ENCODE measurements at places on chromosomes 5 and 9.
A peak's percentile ranks its signal among the peaks of the same experiment; 100 is the strongest.

- no peak for DNase-seq
Observed at GRCh38 chr5:37918424-37918823, 78.6 kb upstream of the GDNF start.

GRCh38 chr5:38768412-38769211 is 77.2 kb upstream of the OSMR start:
- no peak for DNase-seq

DNA sequence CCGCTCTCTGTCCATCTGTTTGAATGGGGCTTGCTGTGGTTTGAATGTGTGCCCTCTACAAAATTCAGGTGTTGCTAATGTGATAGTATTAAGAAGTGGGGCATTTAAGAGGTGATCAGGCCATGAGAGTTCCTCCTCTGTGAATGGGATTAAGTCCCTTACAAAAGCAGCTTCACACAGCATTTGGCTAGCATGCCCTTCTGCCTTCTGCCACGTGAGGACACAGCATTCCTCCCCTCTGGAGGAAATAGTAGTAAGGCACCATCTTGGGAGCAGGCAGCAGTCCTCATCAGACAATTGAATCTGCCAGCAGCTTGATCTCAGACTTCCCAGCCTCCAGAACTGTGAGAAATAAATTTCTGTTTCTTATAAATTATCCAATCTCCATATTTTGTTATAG is 540.2 kb downstream of the CSNK1G3 start:
- DNase-seq: no peak

DNA sequence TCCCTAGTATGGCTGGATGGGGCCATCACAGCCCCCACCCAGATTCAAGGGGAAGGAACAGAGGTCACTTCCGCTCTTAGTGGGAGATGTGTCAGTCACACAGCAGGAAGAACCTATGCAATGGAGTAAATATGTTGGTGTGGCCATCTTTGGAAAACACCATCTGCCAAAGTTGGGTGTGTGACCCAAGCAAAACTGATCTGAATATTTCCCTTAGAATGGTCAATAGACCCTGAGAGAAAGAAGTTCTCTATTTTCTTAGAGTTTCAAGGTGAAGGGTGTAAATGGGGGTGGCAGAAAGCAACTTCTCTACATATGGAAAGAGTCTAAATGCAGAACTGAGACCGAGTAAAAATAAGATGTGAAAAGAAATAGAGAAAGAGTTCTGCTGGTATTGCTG is 212.7 kb downstream of the ESM1 start:
- no peak for DNase-seq

- no peak for DNase-seq
Observed at GRCh38 chr5:143334903-143335302, 68.6 kb downstream of the NR3C1 start.

DNA sequence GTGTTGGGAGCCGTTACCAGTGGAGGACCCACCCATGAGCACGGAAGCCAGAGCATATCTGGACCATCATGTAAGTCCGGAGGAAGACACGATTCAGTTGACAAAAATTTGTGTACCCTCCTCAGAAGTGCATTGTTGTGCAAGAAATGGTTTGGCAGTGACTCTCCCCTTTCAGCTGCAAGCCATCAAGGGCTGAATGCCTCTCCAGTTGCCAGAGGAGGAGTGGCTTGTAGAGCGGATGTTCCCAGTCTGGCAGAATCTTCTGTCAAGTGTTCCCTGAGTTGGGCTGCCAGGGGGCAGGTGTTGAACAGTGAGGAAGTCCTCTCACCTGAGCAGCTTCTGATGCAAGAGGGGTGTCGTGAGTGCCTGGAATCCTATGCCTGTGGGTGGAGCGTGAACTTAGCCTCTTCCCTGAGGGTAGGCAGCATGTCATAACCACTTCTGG is 27.6 kb upstream of the CDKN2AIPNL start:
- no peak for DNase-seq

GRCh38 chr9:105114318-105114717 is 130.1 kb upstream of the SLC44A1 start:
- no peak for DNase-seq

DNA sequence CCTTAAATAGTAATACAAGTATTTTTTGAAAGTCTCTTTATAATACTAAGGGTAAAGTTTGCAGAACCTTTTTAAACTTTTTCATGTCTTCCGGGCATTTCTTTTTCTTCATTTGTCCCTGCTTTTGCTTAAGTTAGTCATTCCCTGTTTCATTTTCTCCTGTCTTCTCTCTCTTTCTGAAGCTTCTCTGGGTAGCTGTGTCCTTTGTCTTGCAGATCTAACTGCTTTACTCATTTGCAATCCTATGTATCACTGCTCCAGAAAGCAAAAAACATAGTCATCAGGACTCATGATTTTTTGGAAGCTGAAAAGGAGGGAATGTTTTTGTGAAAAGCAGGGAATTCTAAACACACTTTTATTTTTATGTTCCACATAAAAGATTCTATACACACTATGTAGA is 301.7 kb downstream of the MRPS30 start:
- no peak for DNase-seq

DNA sequence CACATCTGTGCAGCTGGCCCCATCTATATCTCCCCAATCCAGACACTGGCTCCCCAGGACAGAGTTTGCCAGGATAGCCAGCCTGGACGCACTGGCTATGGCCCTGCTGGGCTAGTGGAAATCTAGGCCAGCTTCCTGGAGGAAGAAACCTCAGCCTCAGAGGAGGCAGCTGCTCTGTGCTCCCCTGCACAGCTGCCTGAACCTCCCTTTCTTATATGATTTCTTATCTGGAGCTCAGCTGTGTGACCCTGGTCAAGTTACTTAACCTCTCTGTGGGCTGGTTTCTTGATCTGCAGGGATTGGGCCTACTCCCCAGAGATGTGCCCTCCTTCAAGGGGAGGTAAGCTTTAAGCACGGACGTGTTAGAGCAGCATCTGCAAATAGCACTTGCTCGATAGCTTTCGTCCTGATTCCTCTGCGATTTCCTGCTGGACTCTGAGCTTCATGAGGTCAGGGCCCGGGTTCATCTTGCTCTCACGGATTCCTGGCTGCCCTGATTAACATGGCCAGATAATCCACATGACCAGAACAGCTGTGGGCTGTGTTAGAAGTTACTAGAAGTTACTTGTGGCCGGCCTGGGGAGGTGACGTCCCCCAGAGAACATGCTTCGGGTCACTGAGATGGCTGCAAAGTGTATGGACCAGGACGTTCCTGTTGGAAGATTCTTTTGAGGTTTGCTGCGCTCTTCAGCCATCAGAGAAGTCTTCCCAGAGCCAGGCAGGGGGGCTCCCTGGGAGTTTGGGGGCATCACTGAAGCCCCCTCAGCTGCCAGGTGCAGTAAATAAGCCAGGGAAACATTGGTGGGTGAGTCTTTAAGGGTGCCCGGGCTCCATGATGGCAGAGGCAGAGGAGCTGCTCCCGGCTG is 14.5 kb downstream of the C9orf50 start:
- DNase-seq: no peak

DNA sequence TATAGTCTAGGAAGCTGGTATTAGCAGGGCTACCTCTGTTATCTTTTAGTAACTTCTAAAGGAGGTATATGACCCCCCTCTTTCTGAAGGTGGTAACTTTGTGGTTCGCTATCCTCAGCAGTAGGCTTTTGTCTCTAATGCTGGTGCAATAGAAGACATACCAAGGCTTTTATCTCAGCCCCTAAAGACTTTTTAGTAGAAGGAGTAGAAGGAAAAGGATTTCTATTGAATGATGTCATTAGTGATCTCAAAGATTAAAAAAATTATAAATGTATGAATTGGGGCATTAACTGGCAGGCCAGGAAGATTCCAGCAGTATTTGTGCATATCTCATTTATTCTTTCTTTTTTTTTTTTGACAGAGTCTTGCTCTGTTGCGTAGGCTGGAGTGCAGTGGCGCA is 78.2 kb downstream of the RAI14 start:
- DNase-seq: no peak

- DNase-seq: no peak
Observed at GRCh38 chr5:138661991-138662434, 86.8 kb upstream of the HSPA9 start.

GRCh38 chr5:172282272-172283019 is 1.1 kb downstream of the UBTD2 start:
- DNase-seq: no peak

- no peak for DNase-seq
Observed at GRCh38 chr5:57292336-57292735, 118.5 kb downstream of the GPBP1 start.

- DNase-seq: no peak
Observed at GRCh38 chr5:94375801-94376200, 242.6 kb downstream of the KIAA0825 start.

DNA sequence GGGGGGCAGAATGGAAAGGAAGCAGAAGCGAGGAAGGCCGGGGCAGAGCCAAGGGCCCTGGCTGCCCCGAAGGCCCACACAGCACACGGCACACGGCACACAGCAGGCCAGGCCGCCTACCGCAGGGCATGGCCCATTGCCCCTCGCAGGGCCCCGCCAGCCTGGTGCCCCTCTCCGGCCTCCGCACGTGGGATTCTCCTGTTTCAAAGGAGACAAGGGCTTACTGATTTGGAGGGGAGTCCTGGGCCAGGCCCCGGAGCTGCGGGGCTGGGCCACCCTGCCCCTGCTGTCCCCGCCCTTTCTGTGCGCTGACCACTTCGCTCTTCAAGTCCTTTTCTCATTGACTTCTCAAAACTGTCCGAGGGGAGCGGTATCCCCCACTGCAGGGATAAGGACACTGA is 7.7 kb upstream of the PHYKPL start:
- no peak for DNase-seq

DNA sequence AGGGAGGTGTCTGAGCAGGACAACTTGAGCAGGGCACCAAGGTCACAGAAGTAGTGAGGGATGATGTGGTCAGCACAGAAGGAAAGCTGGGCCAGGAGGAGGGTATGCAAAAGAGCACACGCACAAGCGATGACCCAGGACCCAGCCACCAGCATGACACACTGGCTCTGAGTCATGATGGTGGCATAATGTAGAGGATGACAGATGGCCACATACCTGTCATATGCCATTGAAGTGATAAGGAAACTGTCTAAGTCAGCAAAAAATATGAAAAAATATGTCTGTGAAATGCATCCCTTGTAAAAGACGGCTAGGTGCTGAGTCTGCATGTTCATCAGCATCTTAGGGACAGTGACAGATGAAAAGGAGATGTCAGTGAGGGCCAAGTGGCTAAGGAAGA is 380 bp downstream of the OR1J1 start:
- no peak for DNase-seq

- DNase-seq: no peak
Observed at GRCh38 chr5:61931236-61931635, 374.8 kb upstream of the KIF2A start.

GRCh38 chr9:21415493-21416267 is 6.8 kb downstream of the IFNA8 start:
- DNase-seq: no peak

GRCh38 chr5:143383988-143384387 is 19.5 kb downstream of the NR3C1 start:
- no peak for DNase-seq

DNA sequence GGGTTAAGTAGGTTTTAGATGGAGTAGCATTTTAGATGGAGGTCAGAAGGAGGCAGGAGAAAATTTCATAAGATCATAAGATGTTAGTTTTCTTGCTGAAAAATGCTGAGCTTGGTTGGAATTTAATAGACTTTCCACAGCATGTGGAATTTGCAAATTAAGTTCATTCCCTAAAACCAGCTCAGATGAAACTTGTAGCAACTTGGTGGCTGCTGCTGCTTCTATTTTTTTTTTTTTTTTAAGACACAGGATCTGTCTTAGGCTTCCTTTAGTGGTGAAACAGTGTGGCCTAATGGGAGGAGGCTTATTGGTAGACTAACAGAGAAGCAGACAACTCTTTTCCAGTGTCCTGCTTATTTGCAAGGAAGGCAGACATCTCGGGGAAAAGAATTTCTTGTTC is 154.5 kb downstream of the AOPEP start:
- DNase-seq: no peak

- DNase-seq: no peak
Observed at GRCh38 chr9:126491568-126491879, 122.2 kb upstream of the LMX1B start.

- DNase-seq: no peak
Observed at GRCh38 chr5:43213951-43214350, 21.9 kb downstream of the NIM1K start.

DNA sequence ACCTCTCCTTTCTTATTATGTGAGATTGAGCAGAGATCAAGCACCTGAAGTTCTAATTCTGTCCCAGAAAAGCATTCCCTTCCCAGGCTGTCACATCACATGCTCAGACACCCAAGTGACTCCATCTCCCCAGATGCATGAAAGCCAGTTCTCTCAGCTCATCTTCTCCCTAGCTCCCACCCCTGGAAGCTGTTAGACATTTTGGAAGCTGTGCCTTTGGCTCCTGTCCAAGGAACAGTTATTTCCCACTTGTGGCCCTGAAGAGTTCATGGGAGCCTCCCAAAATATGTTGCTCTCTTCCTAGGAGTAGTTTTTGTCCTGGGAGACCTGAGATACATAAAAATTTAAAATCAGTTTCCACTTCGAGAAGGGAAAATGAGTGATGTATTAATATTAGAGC is 161.4 kb upstream of the GAS1 start:
- DNase-seq: no peak

- no peak for DNase-seq
Observed at GRCh38 chr5:66551945-66552344, 44.2 kb upstream of the MAST4 start.

- DNase-seq: peak; percentile 32
Observed at GRCh38 chr9:126805554-126806262, 868 bp downstream of the ZBTB43 start.

- no peak for DNase-seq
Observed at GRCh38 chr9:108182950-108183381, 672.8 kb downstream of the ACTL7B start.

DNA sequence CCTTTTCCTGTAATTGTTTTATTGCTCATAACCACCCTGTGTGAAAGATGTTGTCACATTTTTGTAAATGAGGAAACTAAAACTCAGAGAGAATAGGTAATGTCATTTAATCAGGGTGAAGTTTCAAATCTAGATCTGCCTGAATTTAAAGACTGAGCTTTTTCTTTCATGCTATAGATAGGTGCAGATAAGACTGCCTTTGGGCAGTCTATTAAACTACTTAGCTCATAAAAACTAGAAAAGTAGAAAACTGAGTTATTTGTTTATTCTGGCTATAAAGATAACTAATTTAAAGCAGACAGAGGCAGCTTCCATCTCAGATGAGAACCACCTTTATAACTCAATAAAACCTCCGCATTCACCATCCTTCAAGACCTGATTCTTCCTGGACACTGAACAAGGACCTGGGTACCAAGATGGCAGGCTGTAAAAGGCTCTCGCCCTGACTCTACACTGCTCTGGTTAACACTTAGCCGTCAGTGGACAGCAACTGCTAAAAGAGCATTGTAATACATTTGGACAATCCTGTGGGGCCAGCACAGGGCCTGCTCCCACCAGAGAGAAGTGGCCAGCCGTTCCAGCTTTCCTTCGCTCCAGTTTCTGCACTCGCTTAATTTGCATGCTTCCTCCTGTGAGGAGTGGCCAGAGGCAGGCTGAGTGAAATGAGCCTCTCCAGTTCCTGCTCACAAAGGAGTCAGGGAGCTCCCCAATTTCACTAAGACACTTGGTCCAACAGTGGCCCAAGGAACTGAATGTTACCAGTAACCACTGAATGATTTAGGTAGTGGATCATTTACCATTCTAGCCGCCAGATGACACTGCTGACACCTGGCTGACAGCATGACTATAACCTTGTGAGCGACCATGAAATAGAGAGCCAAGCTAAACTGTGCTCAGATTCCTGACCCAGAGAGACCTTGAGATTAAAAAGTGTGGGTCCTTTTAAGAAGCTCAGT is 566.4 kb downstream of the EFNA5 start:
- DNase-seq: no peak

GRCh38 chr9:136107953-136108647 is 10.6 kb downstream of the TMEM250 start:
- no peak for DNase-seq

- no peak for DNase-seq
Observed at GRCh38 chr5:111679611-111680010, 77.4 kb downstream of the NREP start.

Data from GDM1 (cell line).